NCI-H446 (cell line): ENCODE measurements at places on chromosomes 6 and 20.

DNA sequence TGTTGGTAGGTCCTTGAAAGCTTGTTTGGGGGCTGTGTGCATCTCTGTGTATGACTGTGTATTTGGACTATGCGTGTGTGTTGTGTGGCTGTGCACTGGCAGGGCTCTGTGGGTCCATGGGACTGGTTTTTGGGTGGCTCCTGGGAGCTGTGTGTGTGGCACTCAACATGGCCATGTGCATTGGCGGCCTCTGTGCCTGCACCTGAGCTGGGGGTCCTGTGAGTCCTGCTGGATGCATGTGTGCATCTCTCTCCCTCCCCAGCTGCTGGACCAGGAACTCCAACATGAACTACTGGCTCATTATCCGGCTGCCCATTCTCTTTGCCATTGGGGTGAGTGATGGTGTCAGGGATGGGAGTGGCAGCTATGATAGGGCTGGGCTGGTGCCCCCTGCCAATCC is 30.1 kb downstream of the GLP1R start:
- DNase-seq: no peak

- no peak for DNase-seq
Measured at GRCh38 chr6:16633961-16634360, 127.3 kb downstream of the ATXN1 start.

- no peak for DNase-seq
Measured at GRCh38 chr6:22891934-22892333, 322.6 kb downstream of the HDGFL1 start.

DNA sequence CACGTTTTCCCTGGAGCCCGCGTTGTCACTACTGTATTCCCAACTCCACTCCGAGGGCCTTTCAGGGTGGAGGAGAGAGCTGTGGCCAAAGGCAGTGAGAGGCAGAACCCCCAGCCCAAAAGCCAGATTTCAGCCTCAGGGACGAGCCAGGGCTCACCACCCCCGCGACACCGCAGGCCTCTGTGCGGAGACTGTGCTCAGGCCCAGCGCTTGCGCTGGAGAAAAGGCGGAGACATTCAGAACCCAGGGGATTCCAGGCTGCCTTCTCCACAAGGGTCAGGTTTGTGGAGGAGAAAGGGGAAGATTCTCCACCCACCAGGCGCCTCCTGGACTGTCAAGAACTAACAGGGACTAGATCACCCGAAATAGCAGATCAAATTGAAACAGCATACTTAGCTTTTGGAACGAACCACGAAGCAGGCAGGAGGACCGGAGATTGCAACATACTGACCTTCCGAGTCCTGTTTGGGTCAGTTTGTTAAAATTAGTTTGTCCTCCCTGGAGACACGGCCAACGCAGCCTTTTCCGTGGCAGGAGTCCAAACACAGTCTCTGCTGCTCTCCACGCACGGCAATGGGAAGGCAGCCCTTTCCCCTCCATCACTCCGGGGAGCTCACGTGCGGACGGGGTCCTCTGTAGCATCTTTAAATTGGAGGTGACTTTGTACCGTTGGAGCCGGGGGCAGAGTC is 14.4 kb downstream of the DLL1 start:
- no peak for DNase-seq

GRCh38 chr20:38825901-38826625 is 20.6 kb downstream of the PPP1R16B start:
- DNase-seq: peak; percentile 29

- DNase-seq: no peak
Measured at GRCh38 chr6:109024784-109025183, 69.9 kb downstream of the SESN1 start.

DNA sequence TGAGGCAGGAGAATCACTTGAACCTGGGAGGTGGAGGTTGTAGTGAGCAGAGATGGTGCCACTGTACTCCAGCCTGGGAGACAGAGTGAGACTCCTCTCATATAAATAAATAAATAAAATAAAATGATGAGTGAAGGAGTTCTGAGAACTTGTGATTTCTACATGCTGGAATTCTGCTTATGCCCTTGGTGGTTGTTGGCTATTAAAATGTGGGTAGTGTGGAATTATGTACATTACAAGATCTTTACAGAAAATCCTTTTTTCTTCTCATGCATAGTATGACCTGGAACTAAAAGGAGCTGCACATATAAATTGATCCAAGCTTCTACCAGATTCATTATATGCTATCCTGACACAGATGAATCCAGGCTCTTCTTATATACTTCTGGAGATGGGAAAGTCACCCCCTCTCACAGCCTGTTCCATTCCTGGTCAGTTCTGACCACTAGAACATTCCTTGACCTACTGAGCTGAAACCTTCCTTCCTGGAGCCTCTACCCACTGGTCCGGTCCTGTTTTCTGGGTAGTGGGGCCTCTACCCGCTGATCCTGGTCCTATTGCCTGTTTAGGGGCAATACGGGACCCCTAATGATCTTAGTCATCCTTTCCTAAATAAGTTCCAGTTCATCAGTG is 37.7 kb upstream of the TAF8 start:
- no peak for DNase-seq

DNA sequence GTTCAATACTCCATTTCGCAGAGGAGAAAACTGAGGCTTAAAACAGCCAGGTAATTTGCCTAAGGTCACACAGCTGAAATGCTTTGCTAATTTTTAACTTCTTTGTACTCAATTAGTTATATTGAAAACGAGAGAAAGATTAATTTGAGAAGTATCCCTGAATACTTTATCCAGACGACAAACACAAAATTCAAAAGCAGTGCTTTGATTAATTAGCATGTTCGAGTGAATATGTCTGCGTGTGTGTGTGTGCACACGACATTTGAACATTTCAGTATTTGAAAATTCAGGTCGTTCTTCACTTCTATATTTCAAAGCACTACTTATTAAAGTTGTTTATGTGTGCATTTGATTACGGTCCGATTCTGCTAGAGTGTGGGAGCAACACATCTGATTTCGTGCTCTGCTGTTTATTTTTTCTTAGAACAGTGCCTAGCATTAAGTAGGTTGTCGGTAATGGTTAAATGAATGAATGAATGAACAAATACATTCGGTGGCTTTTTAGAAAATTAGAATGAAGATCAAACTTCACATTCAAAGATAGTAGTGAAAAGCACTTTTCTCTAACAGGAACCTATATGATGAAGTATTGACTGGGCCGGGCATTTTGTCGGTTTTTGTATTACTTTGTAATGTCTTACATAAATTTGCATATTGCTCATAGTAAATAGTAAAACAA is 36.9 kb upstream of the SYNCRIP start:
- no peak for DNase-seq

- no peak for DNase-seq
Measured at GRCh38 chr6:2807342-2808090, 34.1 kb downstream of the SERPINB1 start.

GRCh38 chr20:3246682-3247081 is 7.7 kb upstream of the SLC4A11 start:
- DNase-seq: no peak

GRCh38 chr20:56504373-56505005 is 20.1 kb upstream of the FAM209A start:
- DNase-seq: no peak

DNA sequence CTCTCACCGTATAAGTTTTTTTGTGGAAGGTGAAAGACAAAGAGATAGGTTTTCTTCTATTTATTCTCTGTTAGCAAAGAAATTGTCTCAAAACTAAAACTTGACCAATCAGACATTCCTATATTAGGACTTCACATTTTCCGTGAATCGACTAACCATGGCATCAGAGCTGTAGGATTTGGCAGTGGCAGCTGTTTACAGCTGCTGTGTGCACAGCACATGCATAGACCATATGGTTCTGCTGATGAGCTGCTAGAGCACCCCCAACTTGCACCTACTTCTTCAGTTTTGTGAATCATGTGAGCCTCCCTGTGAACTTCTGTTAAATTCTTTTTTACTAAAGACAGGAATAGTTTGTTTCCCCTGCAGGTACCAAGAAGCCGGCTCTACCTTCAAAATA is 157.9 kb downstream of the RFX6 start:
- no peak for DNase-seq

DNA sequence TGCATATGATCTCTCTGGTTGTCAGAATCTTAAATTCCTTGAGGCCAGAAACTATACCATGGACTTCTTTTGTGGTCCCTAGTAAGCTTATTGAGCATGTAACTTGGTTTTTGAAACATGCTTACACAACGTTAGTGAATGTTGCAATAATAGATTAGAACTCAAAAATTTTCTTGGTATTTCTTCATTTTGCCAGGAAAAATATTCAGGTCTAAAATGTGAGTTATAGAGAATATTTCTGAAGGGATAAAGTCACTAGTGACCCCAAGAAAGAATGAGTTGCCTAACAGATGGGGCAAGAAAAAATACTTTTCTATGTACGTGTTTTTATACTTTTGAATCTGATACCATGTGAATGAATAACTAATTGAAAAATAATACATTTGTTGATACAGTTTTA is 195.4 kb downstream of the TFAP2A start:
- no peak for DNase-seq

DNA sequence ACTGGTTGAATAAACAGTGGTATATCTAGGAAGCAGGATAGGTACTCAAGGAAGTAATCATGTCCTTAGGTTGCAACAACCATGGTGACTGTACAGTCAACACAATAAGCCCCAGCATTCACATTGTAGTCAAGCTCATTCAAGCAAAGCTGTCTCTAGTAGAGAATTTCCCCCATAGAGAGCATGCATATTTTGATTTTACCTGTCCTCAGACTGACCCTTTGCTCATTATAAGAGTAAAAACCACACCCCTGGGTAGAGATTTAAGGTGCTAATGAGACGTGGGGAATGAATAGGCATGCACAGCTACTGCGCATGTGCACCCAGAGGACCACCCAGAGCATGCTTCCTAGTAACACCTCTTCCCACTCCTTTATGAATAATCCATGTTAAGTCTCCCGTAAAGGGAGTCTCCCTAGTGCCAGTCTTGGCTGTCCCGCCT is 6.1 kb upstream of the RNF8 start:
- DNase-seq: no peak

DNA sequence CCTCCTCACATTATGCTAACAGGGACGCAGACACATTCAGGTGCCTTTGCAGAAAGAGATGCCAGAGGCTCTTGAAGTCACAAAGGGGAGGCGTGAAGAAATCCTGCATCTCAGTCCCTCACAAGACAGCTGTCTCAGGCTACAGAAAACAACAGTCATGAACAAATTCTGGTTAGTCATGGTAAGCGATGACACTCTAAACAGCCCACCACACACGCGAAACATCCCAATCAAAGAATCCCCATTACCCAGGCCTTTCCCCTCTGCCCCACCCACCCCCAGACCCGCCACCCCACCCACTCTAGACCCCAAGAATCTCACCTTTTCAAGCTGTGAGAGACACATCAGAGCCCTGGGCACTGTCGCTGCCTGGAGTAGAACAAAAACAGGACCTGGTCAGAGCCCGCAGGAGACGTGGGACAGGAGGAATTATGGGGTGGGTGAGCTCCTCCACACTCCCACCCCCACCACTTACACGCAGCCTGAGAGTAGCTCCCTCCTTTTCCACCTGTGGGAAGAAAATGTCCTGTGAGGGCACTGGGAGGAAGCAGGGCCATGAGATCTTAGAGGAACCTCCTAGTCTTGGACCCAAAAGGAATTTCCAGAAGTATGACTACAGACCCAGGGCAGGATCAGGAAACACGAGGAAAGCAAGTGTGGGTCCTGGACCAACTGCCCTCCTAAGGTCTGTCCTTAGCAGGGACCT is 2.7 kb downstream of the HLA-B start:
- DNase-seq: no peak

GRCh38 chr6:134850721-134851305 is 99.1 kb downstream of the ALDH8A1 start:
- DNase-seq: no peak

GRCh38 chr6:47674673-47675072 is 23.7 kb upstream of the ADGRF4 start:
- no peak for DNase-seq

GRCh38 chr6:148509800-148510581 is 167.4 kb downstream of the SASH1 start:
- peak; percentile 61 for DNase-seq

- DNase-seq: no peak
Measured at GRCh38 chr6:47098570-47098993, 56.5 kb upstream of the ADGRF1 start.

DNA sequence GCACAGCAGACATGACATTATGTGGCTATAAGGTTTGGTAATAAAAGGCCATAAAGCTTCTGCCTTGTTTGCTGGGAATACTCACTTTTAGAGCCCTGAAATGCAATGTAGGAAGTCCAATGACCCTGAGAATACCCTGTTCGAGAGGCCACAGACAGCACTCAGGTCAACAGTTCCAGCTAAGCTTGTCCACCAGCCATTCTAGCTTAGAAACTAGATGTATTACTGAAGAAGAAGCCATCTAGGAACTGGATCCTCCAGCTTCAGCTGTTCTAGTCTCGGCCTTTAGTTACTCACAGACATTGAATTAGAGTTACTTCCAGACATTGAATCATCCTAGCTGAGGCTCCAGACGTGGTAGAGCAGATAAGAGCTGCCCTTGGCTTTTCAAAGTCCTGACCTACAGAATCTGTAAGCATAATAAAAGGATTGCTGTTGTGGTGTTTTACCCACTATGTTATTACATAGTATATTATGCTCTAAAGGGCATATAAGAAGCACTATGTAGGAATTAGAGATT is 84.9 kb downstream of the MMS22L start:
- no peak for DNase-seq

GRCh38 chr6:52245425-52245824 is 1.1 kb upstream of the IL17F start:
- no peak for DNase-seq

DNA sequence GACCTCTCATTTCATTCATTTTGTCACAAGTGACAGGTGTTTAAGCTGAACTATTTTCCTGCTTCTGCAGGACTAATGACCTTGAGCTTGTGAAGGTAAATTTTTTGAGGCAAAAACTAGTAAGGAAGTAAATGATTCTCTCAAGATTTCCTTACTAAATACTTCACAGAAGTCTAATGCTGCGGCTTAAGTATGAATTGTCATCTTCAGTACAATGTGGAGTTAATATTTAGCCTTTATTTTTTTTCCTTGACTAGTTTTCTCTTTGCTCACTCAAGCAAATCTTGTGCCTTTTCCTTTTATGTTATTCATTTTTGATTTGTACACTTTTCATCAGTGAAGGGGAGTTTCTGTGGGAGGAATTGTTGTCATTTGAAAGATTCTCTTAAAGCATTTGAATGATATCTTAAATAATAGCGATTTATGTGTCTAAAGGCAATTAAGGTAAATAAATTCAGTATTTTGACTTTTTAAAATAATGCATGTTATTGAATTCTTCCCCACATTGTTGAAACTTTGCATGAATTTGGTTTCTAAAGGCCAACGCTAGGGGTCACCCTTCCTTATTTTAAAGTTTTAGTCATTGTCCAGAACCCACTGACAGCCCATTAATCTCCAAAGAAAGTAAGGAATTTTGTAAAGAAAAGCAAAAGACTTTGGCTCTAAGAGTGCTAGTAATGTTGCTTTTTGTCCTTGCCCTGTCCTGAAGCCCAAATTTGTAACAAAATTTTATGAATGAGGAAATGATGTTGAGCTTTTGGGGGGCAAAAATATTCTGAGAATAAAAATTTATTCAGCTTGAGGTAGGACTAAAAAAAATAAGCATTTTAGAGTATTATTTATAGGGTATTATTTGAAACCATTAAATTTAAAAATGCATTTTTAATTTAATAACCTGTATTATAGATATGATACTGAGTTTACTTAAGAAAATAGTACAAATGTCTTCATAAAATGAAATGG is 157.4 kb upstream of the LAMA2 start:
- DNase-seq: peak; percentile 2

- DNase-seq: no peak
Measured at GRCh38 chr20:33209789-33210188, 7.4 kb upstream of the BPIFA3 start.

GRCh38 chr6:100202417-100203194 is 208.6 kb upstream of the MCHR2 start:
- DNase-seq: no peak

GRCh38 chr6:112513175-112513574 is 166.0 kb downstream of the RFPL4B start:
- no peak for DNase-seq
